Ammon's horn (tissue), 1 donor: ENCODE measurements at places on chromosomes 7 and 10.

GRCh38 chr10:55263327-55263726 is 462.3 kb upstream of the PCDH15 start:
- DNase-seq = no peak

GRCh38 chr10:77970869-77971803 is 44.6 kb upstream of the DLG5 start:
- no peak for DNase-seq

DNA sequence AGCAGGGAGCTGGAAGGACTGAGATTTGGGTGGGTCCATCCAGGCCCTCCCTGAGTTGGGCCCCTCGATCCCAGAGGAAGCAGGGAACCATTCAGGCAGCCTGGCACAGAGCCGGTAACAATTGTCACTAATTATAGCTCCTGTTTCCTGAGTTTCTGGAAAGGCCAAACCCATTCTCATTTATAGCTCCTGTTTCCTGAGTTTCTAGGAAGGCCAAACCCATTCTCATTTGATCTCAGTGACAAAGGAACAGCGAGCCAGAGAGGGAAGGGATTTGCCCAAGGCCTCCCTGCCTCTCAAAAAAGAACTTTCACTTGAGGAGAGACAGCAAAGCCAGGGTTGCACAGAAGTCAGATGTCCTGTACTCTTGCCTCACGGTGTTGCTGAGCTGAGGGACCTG is 521.9 kb downstream of the TYW1 start:
- no peak for DNase-seq

- DNase-seq = no peak
Measured at GRCh38 chr10:106815427-106816043, 349.0 kb downstream of the SORCS1 start.

- no peak for DNase-seq
Measured at GRCh38 chr7:100413346-100413745, 15.2 kb downstream of the ZCWPW1 start.

- peak; percentile 79 for DNase-seq
Measured at GRCh38 chr10:53957401-53957800, 843.6 kb downstream of the PCDH15 start.

GRCh38 chr10:126309228-126309883 is 78.9 kb downstream of the ADAM12 start:
- no peak for DNase-seq

DNA sequence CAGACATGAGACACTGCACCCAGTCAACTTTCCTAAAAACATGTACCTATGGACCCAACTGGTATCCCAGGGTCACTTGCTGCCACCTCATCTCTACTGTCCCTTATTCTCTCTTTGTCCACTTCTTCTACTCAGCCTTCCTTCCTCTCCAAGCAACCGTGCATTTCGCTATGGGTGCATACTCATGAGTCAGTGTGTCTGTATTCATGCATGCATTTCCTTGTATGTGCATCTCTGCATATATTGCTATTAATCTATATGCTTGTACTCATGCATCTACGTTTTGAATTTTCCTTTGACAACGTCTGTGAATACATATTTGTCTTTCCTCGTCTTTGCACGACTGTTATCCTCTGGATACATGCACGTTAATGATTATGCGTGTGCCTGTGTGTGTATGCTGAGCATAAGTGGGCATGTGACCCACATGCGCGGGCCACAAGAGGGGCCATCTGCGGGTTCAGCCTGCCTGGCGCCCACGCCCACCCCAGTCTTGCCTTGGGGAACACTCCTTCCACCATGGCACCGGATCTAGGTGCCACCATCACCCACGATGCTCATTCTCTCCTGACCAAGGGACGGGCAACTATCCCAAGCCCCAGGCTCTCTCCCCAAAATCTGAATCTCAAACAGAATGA is 23.3 kb downstream of the KIAA1549 start:
- DNase-seq = no peak
